Activated naive CD8-positive, alpha-beta T cell treated with anti-CD3 and anti-CD28 coated beads, Interleukin-2, amount 50 U/mL, for 16 hours (primary cell): ENCODE measurements at places on chromosomes 3 and 15.

DNA sequence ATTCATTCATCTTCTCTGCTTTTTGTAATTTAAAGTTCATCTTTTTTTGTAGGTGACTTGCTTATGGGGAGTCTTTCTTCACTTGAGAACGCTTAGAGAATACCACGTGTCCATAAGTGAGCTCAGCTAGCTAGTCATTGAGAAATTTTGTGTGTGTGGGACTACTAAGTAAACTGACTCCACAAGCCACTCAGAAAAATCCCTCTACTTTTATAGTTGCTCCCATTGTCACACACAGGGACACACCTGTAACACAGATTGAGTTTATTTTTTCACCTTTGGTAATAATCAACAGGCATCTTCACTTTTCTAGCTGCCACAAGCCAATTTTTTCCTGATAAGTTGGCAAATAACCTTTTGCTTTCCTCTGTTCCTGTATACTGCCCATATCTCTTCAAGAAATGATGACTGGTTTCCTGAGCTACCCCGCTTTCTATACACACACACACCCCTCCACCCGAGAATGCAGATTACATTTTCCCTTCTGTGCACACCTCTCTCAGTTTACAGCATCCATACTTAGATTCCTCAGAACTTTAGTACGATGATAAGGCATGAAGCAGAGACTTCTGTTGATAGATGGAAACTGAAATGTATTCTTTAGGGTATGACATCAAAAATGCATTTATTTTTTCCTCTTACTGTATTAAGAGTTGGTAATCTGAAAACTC is 4.6 kb downstream of the TSC22D2 start:
- DNase-seq = no peak

GRCh38 chr3:53457068-53457467 is 37.3 kb upstream of the CACNA1D start:
- no peak for DNase-seq

- DNase-seq = no peak
These were observed 54.7 kb upstream of the SCAANT1 start for GRCh38 chr3:63966871-63967270.

GRCh38 chr15:81955382-81956062 is 90.3 kb downstream of the MEX3B start:
- DNase-seq = no peak

DNA sequence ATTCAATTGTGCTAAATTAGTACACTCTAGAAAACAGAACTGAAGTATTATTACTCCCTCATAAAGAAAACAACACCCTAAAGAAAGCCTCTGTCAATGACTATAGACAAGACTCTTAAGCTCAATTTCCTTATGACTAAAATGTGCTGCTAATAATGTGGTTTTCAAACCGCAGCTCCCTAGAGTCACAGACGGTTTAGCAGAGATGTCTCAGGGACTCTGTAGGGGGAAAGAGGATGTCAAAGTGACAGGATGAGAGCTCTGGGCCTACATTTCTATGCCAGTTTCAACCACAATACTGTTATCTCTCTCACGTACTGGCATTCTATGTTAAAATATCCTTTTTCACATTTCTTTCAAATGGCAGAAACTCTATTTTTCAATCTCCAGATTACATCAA is 37.6 kb upstream of the WDR49 start:
- no peak for DNase-seq

GRCh38 chr3:140914384-140914945 is 27.2 kb upstream of the SLC25A36 start:
- DNase-seq = no peak

- no peak for DNase-seq
These were observed 16.0 kb downstream of the SLC51A start for GRCh38 chr3:196232154-196232881.

DNA sequence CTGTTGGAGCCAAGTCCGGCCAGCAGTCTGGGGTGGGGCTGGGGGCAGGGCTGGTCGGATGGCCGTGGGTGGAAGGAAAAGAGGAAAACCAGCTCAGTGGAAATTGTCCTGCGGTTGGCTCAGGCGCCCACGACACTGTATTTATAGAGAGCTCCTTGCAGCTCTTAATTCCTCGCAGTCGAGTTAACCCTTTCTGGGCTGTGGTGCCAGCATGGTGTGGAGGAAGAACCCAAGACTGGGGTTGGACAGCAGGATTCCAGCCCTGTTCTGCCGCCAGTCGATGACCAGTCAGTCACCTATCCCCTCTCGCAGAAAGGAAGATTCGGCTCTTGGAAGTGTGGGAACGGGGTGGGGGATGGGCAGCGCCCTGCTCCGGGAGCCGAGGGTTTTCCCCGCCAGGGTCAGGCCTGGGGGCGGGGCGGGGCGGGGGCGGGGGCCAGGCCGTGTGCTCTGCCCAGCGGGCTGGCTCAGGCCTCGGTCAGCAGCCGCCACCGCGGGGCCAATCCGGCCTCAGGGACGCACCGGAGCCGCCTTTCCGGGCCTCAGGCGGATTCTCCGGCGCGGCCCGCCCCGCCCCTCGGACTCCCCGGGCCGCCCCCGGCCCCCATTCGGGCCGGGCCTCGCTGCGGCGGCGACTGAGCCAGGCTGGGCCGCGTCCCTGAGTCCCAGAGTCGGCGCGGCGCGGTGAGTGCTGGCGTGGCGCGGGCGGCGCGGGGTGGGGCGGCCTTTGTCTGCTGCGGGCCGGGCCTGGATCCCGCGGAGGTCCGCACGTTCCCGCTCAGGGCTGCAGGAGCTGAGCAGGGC is at the start of gene CD276:
Gene CD276, plus strand, starts transcription at position 607 of the 804 bp plus-strand sequence. CDS start 15,257 bp downstream, outside the sequence.
- DNase-seq = no peak

DNA sequence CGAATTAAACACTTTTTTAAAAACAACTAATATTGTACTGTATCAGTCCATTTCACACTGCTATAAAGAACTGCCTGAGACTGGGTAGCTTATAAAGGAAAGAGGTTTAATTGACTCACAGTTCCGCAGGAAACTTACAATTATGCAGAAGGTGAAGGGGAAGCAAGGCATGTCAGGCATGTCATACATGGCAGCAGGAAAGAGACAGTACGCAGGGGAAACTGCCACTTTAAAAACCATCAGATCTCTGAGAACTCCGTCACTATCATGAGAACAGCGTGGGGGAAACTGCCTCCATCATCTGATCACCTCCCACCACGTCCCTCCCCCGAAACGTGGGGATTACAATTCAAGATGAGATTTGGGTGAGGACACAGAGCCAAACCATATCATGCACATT is 162.8 kb upstream of the TPM1 start:
- DNase-seq = no peak

DNA sequence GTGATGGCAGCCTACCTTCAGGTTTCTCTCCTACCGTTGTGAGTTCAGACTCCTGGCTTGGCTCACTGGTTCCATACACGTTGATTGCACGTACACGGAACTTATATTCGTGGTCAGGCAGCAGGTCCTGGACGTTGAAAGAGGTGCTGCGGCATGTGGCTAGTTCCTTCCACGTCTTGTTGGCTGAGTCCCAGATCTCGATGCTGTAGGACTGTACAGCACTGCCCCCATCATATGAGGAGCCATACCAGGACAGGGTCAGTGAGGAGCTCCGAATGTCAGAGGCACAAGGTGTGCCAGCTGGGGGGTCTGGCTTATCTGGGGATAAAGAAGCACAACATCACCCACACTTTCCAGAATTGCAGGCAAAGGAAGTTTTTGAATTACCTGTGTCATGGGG is 72.3 kb upstream of the HACD2 start:
- no peak for DNase-seq

DNA sequence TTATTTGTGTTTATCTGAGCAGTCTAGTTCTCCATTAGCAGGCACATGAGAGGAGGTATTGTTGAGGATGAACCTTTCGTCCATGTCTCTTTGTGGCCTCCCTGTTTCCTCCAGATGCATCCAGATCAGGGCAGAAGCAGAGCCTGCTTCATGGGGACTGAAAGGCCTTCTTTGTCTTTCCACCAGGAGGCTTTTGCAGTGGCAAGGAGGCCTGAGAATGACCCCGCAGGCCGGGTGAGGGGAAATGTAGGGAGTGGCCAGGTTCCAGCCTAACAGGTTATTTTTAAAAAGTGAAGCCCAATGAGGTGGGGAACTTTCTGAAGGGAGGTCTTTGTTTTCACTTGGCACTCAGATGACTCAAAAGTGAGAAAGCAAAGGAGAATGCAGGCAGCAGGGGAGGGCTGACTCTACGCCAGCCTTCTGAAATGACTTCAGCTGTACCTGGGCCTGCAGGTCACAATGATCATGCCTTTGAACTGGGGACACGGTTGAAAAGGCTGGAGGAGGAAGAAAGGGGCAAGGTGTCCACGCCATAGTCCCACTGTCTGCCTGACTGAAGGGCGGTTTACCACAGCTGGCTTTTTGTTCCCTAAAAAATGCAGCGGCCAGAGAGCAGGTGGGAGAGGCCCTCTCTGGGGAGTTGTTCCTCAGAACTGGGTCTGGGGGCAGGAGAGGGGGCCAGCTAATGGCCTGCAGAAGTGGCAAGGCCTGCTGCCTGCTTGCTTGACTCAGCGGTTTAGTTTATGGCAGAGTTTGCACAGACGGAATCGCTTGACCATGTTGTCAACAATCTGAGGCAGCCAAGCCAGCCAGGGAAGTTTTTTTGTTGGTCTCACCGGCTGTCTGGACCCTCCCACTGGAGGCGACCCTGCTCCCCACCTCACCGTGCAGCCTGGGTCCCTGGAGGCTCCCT is 28.7 kb downstream of the CMTM7 start:
- DNase-seq = no peak

- DNase-seq = no peak
These were observed 54.0 kb downstream of the SNTN start for GRCh38 chr3:63706321-63707085.

DNA sequence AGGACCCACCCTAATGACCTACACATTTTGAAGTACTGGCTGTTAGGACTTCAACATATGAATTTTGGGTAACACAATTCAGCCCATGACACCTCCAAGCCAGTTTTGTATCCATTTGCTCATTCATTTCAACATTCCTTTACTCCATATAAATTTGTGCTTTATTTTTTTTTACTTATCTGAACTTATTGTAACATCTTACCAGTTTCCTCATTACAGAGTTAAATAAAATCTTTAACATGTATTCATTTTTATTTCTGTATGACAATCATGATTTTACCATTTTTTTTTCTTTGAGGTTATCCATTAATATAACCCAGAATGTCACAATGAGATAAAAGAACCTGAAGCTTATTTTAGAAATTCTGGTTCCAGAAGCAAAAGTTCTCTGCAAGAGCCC is 48.0 kb upstream of the ATP1B3 start:
- no peak for DNase-seq

GRCh38 chr3:105353485-105354161 is 13.1 kb upstream of the ALCAM start:
- DNase-seq = no peak

DNA sequence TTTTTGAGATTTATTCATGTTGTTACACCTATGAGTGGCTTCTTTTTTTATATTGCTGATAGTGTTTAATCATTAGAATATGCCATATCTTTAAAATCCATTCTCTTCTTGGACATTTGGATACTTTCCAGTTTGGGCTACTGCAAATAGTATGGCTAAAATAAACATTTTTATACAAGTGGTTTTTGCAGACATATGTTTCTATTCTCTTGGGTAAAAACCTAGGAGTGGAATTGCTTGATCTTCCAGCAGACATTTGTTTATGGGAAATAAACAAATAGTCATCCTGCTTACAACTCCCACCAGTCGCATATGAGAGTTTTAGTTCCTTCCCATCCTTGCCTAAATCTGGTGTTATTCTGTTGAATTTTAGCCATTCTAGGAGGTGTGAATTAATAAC is 193.1 kb downstream of the ALCAM start:
- DNase-seq = no peak

DNA sequence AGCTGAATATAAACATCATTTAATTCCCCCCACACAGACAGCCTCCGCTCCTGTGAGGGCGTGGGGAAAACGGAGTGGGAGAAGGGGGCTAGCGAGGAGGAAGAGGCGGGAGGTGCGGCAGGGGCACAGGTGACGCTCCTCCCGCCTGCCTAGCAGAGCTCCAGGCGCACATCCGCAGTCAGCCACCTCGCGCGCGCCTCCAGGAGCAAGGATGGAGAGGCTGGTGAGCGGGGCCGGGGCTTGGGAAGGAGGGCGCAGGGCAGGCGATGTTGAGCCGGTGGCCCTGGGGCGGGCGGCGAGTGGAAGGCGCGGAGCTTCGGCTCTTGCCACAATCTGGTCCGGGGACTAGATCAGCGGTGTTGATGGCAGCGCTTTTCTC is at the start of gene CD200:
Gene CD200, plus strand, starts transcription at position 155 of the 379 bp plus-strand sequence. Its CDS starts 57 bp downstream, at position 212.
- no peak for DNase-seq

- no peak for DNase-seq
These were observed 5.9 kb upstream of the FMN1 start for GRCh38 chr15:33200444-33200843.

GRCh38 chr3:110711851-110712516 is 359.6 kb upstream of the NECTIN3 start:
- no peak for DNase-seq

DNA sequence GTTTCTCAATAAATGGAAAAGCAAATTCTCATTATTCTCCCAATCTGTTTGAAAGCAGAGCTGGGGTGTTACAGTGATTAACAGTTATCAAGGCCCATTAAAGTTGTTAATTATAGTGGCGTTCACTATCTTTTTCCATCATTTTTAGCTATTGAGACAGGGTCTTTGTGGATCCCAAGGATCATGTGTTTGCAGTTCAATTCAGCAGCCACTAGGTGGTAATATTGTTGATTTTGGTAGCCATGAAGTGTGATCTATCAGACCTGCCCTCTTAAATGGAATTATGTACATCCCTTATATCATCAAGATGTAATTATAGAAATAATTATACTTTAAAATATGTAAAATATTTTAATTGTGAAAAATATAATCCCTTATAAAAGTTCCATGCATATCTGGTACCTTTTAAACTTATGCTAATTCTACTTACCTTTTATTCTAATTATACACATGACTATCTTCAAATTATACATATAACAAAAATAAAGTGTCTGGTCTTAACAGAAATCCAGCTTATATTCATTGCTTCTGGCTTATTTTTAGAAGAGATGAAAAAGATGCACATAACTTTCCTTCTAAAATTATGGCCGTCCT is 126.4 kb downstream of the GREM1 start:
- no peak for DNase-seq

GRCh38 chr15:58701376-58701775 is 48.1 kb downstream of the ADAM10 start:
- no peak for DNase-seq

DNA sequence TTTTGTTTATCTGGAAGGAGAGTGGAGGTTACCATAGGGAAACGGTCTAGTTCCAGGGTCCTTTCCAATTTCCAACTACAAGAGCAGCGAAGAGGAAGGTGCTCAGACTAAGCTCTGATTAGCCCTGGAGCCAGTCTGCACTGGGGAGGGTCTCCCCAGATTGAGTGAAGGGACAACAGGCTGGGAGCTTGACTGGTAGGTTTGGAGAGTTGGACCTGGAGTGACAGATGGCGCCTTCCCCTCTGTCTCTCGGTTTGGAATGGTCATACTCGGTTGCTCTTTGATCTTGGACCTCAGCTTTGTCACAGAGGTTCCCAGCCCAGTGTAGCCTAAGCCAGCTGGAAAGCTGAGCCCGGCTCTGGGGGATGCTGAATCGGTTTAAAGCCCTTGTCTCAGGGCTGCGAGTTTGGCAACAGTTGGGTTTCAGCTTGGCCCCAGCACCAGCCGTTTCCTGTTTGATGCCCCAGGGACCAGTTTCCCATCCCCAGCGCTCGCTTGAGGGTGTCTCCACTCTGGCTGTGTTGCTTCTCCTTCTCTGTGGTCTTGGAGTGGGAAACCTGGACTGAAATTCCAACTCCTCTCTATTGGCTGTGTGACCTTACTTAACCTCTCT is 53.1 kb upstream of the ULK4 start:
- DNase-seq = no peak
